ENCODE measurements at places on chromosomes 7 and 10.

DNA sequence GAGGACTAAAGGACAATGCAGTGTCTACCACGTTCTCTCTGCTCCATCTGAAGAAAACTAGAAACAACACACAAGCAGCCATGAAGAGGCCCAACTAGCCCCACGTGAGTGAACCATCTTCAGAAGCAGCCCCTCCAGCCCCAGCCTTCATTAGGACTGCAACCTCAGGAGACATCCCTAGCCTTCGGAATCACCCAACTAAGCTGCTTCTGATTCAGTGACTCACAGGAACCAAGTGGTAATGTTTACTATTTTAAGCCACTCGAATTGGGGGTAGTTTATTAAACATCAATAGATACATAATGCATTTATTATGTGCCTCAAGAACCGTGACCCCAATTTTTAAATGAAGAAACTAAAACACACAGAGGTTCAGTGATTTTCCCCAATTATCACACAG, 22.6 kb downstream of the ARHGAP12 start:
- DNase-seq: no peak

GRCh38 chr7:139673230-139673629, 104.6 kb downstream of the HIPK2 start:
- no peak for DNase-seq

- no peak for DNase-seq
Measured at GRCh38 chr7:2213551-2214215, 19.1 kb downstream of the MAD1L1 start.

DNA sequence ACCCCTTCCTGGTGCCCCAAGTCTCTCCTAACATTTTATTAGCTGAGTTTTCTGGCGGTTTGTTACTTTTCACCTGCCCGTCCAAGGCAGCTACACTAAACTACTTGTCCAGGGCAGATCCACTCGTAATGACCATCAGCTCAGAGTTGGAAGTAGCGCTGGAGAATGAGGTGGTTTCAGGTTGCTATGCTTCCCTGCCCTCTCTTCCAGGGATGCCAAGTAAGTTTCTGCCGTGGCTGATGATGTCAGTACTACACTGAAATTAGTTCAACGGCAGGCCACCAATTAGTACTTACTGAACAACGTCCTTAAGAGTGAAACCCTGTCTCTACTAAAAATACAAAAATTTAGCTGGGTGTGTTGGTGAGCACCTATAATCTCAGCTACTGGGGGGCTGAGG, 55.2 kb downstream of the DIP2C start:
- DNase-seq: no peak

DNA sequence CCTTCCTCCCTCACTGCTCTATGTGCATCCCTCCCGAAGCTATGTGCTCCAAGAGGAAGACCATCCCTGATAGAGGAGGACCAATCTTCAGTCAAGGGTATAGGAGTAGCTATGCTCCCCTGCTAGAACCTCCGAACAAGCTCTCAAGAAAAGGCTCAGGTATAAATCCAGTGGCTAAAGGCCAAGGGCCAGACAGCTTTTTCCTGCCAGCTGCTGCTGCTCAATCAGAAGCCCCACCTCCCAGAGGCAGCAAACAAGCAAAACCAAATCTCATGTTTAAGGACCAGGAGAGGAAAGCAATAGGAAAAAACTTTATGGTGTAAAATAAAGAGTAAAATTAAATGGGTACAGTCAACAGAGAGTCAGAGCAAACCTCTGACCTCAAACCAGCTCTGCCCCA, 187.2 kb downstream of the FGFR2 start:
- DNase-seq: no peak

DNA sequence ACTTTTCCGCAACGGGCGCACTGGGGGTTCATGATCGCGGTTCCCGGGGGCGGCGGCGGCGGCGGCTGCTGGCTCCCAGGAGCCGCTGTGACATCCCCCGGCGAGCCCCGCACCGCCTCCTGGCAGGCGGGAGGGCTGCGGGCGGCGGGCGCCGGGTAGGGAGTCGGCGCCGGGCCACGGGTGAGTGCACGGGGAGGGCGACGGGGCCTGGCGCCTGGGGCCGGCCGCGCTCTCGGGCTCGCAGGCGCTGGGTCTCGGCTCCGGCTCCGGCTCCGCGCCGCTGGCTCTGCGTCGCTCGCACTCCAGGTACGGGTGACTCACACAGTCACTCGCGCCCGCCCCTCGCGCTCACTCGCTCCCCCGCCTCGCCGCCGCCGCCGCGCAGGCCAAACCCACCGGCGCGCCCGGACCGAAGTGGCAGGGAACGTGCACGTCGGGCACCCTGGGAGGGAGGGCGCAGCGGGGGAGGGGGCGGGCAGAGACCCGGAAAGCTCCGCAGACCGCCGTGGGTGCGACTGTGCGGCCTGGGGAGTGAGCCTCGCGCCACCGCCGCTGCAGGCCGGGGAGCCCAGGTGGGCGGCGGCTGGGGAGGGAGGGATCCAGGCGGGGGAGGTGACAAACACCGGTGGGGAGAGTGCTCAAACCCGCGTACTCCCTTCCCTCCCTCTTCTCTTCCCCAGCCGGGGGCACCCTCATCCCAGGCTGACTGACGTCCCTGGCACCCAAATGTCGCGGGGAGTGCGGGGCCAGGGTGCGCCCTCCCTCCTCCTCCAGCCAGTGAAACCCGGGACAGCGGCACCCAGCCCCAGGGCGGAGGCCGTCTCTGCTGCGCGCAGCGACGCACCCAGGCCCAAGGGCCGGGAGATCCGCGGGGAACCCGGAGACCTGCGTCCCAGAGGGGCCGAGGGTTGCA, 276.9 kb upstream of the NEBL start:
- peak; percentile 33 for DNase-seq

- no peak for DNase-seq
Measured at GRCh38 chr10:43971981-43972380, 323.3 kb upstream of the ZNF32 start.
